Astrocyte of the spinal cord (primary cell): ENCODE measurements at places on chromosomes 7 and 10.
A peak's percentile ranks its signal among the peaks of the same experiment; 100 is the strongest.

DNA sequence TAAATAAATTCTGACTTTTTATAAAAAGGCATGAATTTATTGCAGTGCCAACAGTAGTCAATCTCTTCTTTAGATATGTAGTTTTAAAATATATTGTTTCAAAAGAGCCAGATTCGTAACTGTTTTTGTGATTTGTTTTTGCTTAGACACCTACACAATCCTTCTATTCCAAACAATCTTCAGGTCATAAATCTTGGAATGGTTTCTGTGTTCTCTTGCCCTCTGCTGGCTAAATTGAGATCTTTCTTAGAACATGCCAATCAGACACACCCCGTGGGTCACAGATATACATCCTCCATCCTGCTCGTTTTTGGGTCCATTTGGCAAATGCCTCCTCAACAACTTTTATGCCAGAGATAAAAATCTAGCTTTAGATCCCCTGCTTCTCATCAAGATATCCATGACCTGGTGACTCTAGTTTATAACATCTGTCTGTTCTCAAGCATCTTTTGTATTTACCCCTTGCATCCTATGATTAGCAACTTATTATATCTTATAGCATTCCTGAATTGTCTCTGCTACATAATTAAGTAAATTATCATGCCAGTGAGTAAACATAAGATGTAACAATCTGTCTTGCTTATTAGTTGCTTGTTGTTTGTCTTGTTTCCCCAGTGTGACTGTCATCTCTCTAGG, 35.3 kb upstream of the IFRD1 start:
- DNase-seq, result no peak

DNA sequence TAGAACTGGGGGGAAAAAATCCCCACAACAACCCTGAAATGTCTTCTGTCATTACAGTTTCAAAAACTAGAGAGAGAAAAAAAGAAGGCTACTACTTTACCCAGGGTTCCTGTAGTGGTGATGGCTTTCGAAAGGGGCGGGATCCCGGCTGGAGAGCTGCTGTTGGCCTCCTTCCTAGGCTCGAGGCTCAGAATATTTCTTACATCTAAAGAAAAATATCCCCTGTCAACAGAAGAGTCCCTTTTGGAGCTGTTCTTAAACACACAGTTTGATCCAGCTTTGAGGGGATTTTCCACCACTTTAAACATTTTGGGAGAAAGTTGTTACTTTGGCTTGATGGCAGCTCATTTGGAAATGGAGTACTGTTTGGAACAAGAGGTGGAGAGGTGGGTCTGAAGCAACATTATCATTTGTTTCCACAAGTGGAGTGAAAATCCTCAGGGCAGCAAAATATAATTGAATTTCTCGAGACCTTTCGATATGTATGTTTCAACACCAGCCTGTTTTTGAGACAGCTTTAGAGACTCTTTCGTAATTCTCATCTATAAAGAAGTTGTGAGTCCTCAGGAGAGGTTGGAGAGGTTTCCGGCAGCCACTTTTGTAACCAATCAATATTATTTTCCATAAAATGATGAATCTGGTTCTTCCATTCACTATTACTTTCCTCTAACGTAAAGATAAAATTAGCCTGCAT, 5.1 kb downstream of the HOXA13 start:
- no peak for DNase-seq

DNA sequence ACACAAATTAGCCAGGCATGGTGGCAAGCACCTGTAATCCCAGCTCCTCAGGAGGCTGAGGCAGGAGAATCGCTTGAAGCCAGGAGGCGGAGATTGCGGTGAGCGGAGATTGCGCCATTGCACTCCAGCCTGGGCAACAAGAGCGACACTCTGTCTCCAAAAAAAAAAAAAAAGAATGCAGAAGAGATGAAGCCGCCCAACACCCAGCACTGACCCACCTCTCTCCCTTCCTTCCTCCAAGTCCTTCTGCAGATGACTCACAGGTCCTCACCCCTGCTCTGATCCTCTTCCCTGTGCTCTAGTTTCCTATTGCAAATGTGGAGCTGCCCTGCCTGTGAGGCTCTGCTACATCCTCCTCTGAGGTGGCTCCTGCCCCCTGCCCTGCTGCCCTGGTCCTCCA, 22.0 kb upstream of the OPALIN start:
- DNase-seq, result no peak

DNA sequence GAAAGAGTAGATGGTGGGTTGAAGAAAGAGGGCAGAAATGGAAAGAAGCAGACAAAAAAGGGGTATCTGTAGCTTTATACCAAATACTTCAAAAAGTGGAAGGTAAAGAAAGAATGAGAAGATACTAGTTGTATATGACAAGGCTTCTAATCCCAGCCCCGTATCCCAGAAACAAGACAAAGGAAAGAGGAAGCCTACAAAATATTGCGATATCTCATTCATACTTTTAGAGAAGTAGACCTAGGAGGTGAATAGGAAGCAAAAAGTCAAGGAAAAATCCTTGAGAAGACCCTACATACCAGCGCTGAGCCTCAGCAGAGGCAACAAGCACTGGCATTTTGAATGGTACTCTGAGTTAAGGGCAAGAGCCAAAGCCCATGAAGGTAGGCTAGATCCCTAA, 26.6 kb downstream of the PHTF2 start:
- no peak for DNase-seq

GRCh38 chr10:124164264-124164663, 70.9 kb upstream of the CHST15 start:
- no peak for DNase-seq

GRCh38 chr10:125721035-125721434, 1.5 kb downstream of the EDRF1 start:
- no peak for DNase-seq

DNA sequence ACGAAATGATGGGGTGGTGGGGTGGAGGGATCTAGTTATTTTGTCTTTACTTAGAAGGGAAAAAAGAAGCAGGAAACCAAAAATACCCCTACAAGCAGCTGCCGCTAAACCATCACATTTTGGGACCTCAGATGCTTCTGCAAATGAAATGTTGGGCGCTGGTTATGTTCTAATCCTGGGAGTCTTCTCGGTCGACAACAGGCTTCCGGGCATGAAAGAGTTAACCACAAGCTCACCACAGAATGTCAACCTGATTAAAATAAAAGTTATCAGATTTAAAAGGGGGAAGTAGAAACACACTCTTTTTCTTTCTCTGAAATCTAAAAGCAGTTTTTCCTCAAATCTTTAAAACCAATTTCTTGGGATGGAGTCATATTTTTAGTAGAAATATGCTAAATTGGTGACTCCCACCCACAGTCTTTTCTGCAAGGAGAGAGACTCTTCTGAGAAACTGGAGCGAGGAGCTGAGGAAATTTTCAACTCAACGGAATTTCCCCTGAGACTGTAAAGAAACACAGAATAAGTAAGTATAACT, 16.8 kb downstream of the IL2RA start:
- DNase-seq, result no peak

DNA sequence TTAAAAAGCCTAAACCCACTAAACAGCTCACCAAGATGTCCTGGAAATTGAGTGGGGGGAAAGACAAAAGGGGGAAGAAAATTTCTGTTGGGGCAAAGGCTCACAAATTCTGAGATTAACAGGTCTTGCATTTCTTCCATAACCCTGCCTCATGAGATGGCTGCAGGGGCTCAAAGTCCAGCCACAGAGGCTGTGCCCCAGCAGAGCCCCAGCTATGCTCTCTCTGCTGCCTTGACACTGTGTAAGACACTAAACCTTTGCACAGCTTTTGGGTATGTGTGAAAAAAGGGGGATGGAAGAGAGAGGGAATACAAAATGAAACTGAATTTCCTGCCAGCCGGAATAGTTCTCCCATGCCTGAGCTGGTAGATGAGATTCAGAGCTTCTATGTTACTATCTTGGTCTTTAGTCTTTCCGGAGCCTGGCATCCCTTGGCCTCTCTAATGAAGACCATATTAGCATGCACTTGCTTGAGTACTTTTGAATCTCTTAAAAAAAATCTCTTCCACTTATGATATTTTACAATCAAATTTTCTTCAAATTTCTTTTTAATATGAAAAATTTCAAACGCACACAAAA, 240.0 kb upstream of the IMMP2L start:
- DNase-seq, result no peak

DNA sequence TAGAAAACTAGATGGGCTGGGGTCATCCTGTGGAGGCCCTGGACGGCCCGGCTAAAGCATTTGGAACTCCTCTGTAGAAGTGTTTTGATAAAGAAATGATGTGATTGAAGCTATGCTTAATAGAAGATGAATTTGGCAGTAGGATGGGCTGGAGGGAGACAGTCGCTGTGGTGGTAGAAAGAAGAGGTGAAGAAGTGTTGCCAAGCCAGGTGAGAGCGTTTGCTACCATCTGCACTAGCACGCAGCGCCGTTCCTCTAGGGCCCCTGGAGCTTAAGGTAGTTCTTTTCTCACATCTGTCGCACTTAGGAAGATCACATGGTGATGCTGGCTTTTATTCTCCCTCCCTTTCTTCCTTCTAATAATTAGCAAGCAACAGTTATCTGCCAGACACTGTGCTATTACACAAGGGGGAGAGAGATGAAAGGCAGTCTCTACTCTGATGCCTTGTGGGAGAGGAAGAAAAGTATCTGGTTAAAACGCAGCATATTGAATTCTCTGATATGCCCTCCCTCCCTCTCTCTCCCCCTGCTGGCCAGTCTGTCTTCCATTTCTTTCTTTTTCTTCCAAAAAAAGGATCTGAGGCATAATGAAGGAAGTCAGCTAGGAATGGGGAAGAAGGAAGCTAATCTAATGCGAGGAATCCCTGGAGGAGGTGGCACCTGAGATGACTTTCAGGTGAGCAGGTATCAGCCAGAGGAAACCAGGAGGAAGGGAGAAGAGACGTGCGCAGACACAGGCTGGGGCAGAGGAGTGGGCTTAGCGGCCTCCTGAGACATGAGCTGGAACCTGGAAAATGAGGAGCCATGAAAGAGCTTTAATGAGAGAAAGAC, 162.3 kb upstream of the KLF14 start:
- no peak for DNase-seq

DNA sequence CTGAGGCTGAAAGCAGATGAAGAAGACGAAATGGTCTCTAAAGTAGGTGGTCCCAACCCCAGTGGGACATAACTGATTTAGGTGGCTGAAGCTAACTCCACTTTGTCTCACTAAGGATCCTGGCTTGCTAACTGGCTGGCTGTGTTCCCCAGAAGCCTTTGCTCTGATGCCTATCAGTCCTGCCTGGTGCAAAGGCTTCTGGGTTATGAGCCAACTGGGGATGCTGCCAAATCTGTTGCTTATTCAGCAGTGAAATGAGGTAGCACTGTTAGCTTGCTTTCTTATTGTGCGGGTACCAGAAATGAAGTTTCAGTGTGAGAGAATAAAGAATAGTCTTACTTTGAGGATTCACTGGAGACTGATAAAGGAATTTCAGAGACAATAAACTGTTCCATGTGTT, 18.1 kb downstream of the PRKG1 start:
- peak; percentile 49 for DNase-seq

GRCh38 chr10:15346440-15347141, 24.5 kb downstream of the FAM171A1 start:
- no peak for DNase-seq

DNA sequence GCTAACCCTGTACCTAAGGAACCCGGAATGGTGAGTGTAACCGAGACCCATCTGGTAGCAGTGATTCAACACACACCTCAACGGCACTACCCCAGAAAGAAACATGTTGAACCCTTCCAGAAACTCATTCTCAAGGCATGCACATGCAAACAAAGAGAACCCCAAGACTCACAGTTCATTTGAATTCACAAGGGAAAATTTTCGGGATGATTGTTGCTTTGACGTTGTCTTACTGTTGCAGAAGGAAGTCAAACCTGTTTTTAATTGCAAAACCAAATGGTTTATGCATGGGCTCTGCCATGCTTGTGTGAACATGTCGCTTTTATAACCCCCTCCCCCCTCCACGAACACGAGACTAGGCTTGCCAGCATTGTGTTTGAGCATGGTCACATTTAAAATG, 539.7 kb downstream of the GATA3 start:
- DNase-seq, result no peak

- no peak for DNase-seq
These were observed 15.2 kb downstream of the PALD1 start for GRCh38 chr10:70493660-70494234.

GRCh38 chr7:47153576-47153975, 428.3 kb downstream of the TNS3 start:
- no peak for DNase-seq
